ENCODE measurements at places on chromosomes 7 and 10.

- DNase-seq = no peak
Measured at GRCh38 chr10:12299222-12299965, 50.0 kb upstream of the CAMK1D start.

DNA sequence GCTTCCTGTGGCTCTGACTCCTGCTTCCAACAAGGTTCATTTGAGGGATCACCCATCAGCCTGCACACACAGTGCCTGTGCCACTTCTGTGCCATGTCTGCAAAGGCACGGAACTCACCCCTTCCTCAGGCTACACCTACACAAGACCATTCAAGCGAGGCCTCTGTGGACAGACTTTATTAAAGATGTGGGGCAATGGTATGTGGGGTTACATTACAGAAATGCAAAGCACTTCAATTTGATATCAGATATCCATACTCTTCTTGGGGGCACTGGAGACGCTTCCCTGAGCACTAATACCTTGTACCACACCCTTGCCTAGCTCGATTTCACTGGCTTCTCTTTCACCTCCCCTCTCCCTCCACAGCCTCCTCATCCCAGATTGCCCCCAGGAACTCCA, 84.4 kb upstream of the FGL2 start:
- DNase-seq = no peak

- no peak for DNase-seq
Measured at GRCh38 chr7:100275120-100275519, 32.4 kb upstream of the SPDYE3 start.

DNA sequence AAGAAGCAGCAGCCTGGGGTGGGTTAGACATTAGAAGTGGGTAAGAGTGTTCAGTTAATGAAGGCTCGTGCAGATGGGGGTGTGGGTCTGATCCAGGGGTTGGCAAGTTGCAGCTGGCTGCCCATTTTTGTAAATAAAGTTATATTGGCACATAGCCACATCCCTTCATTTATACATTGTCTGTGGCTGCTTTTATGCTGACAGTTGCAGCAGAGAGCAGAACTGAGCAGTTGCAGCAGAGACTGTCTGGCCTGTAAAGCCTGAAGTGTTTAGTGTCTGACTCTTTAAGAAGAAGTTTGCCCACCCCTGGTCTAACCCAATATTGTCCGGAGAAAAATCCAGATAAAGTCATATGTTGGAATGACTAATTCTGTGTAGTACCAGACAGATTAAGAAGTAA, 38.1 kb downstream of the GLRX3 start:
- no peak for DNase-seq

GRCh38 chr10:133327651-133328357, 8.9 kb downstream of the CALY start:
- DNase-seq = no peak

DNA sequence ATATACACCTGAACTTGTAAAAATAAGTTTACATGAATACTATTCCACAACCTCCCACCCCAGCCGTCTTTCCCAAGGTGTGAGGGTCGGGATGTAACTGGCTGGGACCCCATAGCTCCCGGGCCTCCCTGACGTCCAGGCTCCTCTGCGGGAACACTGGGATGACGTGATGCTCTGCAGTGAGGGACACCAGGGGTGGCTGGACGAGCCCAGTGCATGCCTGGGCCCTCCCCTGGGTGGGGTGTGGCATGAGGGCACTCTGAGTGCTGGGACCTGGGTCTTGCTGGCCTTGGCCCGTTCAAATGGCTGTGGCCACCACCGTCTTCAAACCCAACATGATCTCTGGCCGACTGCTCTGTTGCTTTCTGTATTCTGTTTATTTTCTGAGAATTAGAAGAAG, 182.4 kb downstream of the DNAJB6 start:
- DNase-seq = no peak

- no peak for DNase-seq
Measured at GRCh38 chr10:123146013-123146893, 1.7 kb upstream of the HMX2 start.

- no peak for DNase-seq
Measured at GRCh38 chr7:55080000-55080623, 61.3 kb downstream of the EGFR start.

GRCh38 chr10:122632576-122632975, 67.1 kb downstream of the C10orf120 start:
- no peak for DNase-seq

GRCh38 chr7:128121711-128122530, 90.7 kb upstream of the LRRC4 start:
- no peak for DNase-seq

- DNase-seq = no peak
Measured at GRCh38 chr7:70586822-70587221, 545.1 kb upstream of the GALNT17 start.

DNA sequence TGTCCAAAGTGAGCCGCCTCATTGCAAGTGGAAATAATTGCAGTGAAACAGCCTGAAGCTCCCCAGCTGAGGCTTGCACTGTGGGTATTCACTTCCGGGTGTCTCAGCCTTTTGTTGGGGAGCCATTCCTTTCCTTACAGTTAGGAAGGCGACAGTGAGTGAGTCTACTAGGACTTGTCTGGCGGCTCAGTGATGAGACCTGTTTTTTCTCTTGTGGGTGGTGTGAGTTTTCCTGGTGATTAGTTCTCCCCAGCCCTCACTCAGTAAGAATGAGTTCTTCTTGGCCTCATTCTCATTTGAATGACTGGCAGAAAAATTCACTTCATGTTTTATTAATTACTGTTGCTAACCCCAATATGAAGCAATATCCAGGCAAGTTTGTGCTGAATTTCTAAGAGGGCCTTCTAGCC, 2.6 kb downstream of the PGAM1 start:
- DNase-seq = no peak

- no peak for DNase-seq
Measured at GRCh38 chr7:55276572-55277295, 88.4 kb upstream of the LANCL2 start.

DNA sequence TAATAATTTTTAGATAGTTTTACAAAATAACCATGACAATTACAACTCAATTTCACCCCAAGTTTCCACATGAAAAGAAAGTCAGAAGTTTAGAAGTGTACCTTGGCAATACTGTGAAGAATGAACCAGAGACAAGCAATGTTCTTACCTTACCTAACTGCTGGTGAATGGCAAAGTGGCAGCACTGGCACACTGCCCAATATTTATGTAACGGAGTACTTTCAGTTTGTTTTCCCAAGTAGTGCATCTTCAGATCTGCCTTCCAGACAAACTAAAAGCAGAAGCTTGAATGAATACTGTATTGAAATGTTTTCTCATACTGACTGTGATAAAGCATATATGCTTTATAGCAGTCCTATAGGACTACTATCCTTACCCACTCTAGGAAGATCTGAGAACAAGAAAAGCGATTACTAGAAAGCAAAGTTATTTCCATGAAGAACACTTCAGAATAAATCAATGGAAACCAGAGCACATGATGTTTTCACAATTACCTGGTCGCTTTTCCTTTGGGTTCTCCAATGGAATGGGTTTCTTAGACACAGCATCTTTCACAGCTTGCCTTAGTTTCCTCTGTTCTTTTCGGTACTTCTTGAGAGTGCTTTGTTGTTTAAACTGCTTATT, 1.5 kb downstream of the NOC3L start:
- DNase-seq = no peak

DNA sequence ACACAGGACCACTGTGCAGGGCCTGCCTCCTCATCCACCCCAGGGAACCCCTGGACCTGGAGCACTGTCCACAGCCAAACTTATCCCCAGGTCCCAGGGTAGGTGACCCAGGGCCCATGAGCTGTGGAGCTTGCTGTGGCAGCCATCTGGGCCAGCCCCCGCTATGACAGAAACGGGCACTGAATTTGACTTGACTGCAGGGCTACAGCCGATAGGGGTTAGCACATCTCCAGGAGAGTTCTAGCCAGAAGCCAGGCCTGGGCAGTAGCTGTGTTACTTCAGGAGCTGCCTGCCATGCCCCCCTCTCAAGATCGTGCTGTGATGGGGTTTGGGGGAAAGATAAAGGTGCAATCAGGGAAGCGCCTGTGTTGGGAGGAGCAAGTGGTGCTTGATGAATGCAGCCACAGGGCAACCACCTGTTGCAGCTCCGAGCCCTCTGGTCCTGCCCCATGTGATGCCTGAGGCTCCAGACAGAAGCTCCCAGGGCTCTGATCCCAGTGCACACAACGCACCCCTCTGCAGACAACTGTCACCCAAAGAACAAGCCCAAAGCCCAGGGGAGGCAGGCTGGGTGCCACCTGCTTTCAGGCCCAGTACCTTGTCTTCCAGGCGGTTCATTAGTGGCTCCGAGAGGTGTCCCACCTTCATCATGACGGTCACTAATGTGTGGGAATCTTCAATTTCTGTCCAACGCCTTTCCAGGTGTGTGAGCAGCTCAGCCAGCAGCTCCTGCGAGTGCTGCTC, 6.5 kb downstream of the TBRG4 start:
- DNase-seq = no peak

- DNase-seq = no peak
Measured at GRCh38 chr7:19117091-19117869, at the start of gene TWIST1. Gene TWIST1, minus strand, starts transcription at chr7:19117636. Its CDS starts 315 bp downstream, at chr7:19117321.

- DNase-seq = no peak
Measured at GRCh38 chr7:122257056-122257455, 47.5 kb downstream of the FEZF1 start.

DNA sequence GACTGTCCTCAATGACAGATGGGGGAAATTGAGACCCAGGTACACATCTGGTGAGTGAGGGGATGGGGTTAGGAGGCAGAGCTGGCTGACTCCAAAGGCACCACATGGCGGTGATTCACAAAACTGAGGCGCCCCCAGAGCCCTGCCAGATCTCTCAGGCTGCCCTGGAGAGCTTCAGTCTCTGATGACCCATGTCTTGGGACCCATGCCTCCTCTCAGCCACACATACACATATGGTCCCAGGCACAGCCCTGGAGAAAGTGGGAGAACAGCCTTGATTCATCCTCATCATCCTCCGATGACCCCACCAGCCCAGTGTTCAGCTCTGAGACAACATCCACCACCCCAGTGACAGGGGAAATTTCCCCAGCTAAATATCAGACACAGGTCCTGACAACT, 426.0 kb downstream of the RPS24 start:
- no peak for DNase-seq

DNA sequence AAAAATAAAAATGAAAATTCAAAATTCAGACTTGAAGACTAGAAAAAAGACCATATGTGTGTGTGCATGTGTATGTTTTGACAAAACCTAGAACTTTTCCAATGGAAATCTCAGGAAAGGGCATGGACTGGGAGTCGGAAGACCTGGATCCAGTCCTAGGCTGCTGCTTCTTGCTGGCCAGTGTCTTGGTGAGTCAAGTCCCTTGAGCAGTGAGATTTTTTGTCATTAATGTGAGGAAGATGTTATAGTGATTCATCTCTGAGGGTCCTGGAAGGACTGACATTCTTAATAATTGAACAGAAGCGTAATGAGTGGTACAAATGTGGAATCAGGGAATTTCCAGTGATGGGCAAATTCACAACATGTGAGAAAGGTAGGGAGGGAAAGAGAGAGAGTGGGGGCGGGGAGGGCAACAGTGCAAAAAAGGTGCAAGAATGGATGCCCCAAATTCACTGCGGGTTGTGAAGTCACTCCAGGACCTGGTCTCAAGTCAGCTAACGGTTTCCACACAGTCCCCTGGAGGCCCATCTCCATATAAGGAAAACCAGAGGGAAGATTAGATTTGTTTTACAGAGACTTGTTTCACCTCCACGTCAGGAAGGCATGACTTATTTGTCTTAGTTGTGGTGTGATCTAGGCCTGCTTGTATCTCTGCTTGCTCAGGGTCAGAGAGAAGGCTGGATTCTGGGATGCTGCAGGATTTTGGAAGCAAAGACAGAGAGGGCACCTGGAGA, 201.7 kb downstream of the BUB3 start:
- no peak for DNase-seq

DNA sequence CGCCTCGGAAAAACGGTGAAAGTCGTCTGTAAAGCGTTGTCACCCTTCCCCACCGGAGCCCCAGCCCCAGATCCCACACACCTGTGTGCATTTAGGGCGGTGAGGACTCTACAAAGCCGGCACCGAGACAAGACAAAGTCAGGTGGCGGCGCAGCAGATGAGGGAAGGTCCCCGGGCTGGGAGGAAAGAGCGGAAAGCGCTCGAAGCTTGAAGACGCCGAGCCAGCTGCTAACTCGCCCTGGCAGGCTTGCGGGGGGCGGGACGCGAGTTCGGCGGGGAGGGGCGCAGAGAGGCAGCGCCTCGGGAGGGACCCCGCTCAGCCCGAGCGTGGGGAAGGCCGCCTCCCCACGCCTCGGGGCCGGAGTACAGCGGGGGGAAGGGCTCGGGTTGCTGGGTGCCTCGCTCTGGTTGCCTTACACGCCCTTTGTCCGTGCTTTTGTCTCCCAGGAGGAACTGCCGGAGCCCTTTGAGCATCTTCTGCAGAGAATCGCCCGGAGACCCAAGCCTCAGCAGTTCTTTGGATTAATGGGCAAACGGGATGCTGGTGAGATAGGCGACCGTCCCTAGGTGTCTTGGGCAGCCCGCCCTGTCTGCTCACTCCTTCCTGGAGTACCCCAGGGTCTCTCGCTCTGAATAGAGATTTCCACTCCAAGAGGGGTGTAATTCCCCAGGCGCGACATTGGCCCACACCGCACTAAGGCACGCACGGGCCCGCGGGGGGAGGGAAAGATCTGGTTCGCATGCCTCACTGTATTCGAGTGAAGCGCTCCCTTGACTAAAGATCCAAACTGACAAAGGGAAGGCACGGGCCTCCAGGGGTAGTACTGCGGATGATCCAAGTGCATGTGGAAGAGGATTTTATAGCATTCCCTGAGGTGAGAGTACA, 1.6 kb downstream of the TAC1 start:
- DNase-seq = no peak

DNA sequence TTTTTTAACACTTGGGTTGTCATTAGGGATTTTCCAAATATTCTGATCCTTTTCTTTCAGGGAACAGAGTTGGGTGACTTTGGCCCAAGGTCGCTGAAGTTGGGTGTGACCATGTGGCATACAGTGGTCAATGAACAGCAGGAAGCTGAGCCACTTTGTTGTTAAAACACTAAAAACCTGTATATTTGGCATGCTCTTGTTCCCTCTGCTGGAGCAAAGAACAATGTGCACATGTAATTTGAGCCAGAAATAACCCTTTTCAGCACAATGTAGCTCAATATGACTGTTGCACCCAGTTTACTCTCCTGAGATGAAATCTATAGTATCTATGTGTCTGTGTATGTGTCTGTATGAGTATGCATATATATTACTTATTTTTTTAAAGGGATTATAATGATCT, 74.9 kb downstream of the ADCYAP1R1 start:
- DNase-seq = no peak

- no peak for DNase-seq
Measured at GRCh38 chr7:159226011-159226702, 81.5 kb upstream of the VIPR2 start.

- DNase-seq = no peak
Measured at GRCh38 chr10:65802391-65802790, 1123.4 kb upstream of the LRRTM3 start.

DNA sequence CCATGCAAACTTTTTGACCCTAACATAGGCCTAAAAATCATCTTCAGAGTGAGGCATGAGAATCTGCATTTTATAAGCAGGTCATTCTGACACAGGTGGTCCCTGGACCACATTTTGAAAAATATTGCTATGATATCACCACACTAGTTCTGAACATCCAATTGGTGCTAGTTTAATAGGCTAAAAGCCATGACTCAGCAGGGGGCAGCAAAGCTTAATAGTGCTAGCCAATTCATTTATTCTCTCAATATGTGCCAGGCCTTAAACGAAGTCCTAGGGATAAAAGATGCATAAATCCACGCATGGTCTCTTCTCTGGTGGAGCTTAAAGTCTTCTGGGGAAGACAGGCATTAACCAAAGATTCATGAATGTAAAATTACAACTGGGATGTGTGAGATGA, 10.2 kb upstream of the SLC25A28 start:
- no peak for DNase-seq

GRCh38 chr10:47286116-47286505, 13.9 kb upstream of the GDF10 start:
- DNase-seq = no peak

- DNase-seq = no peak
Measured at GRCh38 chr10:110756876-110757275, 112.7 kb downstream of the RBM20 start.

Data from stimulated activated CD8-positive, alpha-beta memory T cell treated with anti-CD3 and anti-CD28 coated beads, Interleukin-7, amount 100 ng/mL, for 1 hour (primary cell).